Globus pallidus (tissue), 1 donor: ENCODE measurements at places on chromosomes 1 and 21.

DNA sequence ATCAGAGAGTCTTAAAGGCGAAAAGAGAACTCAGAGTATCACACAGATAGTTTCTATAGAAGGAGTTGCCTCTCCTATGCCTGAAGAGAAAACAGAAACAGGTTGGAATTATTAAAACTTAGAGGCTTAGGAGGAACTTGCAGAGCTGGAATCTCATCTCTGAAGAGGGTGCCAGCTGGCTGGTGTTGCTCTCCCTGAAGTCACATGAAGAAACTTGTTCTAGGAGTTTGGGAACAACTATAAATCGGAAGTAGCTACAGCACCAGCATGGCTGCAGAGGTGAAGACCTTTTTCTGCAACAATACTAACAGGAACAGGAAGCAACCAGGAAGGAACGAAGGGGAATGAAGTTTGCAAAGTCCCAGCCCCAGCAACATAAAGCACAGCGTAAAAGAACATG is 35.8 kb downstream of the FMO3 start:
- no peak for DNase-seq

- DNase-seq: peak; percentile 49
Measured at GRCh38 chr1:153032677-153033308, 1.8 kb downstream of the SPRR1B start.

DNA sequence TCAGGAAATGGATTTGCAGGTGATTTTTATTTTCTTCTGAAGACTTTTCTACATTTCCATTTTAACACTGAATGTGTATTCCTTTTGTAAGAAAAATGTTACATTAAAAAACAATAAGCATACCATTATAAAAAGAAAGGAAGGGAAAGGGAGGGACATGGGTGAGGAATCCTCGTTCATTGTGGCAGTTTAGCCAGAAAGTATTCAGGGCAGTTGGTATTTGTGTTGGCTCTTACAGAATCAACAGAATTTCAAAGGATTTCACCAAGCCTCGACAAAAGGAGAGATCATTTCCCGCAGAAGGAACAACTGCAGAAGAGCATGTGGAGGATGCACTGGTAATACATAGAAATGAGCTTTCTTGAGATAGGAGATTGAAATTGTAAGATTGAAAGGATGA is 35.0 kb downstream of the PLD5 start:
- no peak for DNase-seq

- DNase-seq: no peak
Measured at GRCh38 chr1:181120924-181121323, 32.4 kb downstream of the IER5 start.

DNA sequence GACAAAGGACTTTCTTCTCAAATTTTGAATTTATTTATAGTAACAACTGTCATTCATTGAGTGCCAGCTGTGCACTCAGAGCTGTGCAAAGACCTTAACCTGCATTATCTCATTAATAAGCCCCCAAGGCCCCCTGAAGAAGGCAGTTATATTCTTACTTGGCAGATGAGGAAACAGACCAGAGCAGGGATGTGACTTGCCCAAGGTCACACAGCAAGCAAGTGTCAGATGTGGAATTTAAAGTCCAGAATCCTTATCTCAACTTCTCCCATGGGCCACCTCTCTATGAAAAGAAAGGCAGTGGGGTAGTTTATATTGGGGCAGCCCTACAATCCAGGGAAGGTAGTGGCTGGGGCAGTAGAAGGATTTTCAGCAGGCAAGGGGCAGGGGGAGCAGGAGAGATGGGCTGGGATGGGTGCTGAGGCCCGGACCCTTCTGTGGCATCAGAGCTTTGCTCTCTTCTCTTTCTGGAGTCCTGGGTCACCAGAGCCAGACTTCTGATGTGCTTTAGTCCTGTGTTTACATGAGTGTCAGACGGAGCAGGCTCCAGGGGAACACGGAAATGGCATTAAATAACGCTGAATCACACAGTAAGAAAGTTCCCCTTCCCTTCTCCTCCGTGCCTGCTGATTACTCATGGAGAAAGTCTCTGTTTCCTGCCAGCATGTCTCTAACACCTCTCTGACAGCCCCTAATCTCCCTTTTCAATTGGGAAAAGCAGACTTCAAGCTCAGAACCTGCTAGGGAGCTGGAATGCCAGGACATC is 39.5 kb downstream of the EPHB2 start:
- no peak for DNase-seq

DNA sequence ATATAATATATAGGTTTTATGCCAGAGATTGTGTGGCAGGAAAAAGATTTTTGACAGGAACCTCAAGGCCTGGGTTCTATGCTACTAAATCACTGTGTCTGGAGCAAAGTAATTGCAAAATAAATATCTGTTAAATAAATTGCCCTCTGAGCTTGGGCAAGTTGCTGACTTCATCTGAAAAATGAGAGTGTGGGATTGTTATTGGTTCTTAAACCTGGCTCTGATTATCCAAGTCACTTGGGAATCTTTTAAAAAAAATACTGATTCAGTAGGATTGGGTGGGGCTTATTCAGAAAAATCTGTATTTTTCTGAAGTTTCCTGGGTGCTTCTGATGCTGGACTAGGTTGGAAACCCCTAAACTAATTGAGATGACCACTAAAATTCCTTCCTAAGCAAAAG is 174.1 kb upstream of the SGIP1 start:
- DNase-seq: no peak

DNA sequence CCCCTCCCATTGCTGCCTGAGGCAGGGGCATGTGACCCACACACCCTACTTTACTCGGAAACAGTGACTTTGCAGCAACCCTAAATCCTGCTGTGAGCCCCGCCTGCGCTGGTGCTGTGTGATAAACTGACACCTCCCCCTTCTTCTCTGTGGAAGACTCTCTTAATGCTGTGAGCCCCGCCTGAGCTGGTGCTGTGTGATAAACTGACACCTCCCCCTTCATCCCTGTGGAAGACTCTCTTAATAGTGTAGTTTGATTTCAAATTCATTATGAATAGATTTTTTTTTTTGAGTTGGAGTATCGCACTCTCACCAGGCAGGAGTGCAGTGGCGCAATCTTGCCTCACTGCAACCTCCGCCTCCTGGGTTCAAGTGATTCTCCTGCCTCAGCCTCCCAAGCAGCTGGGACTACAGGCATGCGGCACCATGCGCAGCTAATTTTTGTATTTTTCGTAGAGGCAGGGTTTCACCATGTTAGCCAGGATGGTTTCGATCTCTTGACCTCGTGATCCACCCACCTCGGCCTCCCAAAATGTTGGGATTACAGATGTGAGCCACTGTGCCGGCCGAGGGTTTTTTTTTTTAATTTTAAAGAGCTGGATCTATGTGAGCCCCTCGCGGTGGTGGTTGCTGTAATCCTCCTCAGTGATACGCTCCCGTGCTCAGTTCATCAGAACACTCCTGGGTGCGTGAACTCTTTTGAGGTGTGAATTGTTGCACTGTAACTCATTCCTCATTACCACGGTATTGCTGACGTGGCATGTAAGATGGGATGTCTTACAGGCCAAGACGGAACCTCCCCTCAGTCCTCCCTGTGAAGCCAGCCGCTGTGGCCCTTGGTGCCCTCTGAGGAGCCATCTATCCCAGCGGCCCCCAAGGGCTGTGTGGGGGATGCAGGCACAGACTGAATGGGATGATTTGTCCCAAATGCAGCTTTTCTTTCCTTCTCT is 60.3 kb downstream of the GALNT2 start:
- no peak for DNase-seq

DNA sequence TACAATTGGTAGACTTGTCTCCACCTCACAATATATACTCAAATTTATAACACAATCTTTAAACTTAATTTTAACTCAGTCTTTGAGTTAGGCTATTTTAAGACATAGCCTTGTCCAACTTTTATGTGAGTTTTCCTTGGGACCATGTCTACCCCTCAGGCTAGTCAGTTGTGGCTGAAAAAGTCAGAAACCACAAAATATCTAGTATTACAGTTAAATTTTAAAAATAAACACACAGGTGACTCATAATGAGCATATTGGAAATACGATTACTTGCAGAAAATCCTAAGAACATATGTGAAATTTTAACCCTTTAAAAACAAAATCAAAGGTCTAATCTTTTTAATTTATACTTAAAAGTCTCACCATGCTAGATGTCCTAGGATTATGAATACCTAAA is 4.8 kb upstream of the ASB17 start:
- DNase-seq: no peak

DNA sequence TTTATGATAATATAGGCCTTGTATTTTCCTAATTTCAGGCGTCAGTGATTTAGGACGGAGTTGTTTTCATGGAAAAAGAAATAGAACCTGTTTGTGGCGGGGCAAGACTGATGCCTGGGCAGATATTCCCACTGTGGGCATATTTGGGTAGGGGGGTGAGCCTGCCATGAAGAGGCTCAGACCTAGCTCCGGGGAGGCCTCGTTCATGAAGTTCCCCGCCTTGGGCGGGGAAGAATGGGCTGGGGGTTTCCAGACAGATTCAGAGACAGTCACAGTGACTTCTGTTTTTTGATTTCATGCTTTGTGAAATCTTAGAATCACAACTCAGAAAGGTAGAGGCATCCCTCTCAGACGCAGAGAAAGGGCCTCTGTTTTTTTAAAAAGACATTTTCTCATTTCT is 36.1 kb downstream of the RUNX3 start:
- DNase-seq: no peak

GRCh38 chr1:201625226-201625761 is 86.4 kb downstream of the NAV1 start:
- DNase-seq: no peak

DNA sequence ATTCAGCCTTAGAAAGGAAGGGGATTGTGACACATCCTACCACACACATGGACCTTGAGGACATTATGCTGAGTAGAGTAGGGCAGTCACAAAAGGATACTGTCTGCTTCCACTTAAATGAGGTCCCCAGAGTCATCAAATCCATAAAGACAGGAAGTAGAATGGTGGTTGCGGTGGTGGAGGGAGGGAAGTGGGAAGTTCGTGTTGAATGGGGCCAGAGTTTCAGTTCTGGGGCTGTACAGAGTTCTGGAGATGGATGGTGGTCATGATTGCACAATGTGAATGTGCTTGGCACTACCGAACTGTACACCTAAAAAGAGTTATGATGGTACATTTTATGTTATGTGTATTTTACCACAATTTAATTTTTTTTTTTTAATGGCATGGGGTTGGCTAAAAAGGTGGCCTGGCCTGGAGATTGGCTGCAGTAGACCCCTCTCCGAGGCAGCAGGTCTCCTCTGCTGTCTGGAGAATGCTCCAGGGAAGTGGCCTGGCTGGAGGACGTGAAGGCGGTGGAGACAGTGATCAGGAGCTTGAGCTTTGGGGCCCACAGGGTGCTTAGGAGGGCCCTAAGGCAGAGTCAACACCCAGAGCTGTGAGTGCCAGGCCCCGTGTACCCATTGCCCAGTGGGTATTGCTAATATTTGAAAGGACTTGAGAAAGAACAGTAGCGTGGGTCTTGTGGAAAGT is 30.4 kb downstream of the IFNGR2 start:
- DNase-seq: peak; percentile 40

GRCh38 chr1:195141294-195141693 is 1466.9 kb downstream of the KCNT2 start:
- no peak for DNase-seq

GRCh38 chr1:203930342-203930741 is 68.9 kb downstream of the SNRPE start:
- no peak for DNase-seq

DNA sequence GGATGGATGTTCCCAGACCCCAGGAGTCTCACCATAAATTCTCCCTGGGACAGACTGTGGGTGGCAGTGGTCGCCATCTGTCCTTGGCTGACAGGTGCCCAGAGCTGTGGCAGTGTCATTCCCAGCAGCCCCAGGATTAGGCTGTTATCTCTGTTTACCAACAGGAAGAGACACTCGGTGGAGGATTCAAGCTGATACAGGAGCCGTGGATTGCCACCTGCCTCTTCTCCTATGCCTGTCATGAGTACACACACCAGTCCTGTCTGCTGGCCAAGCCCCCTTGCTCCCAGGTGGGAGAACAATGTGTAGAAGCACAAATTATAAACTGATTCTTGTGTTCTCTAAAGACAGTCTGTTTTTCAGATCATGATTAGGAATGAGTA is 152.6 kb downstream of the ETS2 start:
- DNase-seq: no peak

DNA sequence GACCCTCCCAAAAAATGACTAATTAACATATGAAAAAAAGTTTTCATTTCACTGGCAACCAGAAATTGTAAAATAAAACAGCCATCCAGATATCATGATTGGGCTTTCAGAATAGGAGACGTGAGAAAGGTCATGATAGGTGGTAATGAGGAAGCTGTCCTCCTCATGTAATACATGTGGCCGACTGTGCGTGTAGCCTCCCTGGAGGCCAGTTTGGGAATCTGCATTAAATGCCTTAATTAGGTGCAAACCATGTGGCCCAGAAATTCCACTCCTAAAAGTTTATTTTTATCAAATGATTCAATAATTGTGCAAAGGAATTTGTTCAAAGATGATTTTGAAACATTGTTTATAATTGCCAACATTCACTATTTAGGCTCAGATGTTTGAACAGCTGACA is 127.6 kb upstream of the C1orf105 start:
- no peak for DNase-seq

DNA sequence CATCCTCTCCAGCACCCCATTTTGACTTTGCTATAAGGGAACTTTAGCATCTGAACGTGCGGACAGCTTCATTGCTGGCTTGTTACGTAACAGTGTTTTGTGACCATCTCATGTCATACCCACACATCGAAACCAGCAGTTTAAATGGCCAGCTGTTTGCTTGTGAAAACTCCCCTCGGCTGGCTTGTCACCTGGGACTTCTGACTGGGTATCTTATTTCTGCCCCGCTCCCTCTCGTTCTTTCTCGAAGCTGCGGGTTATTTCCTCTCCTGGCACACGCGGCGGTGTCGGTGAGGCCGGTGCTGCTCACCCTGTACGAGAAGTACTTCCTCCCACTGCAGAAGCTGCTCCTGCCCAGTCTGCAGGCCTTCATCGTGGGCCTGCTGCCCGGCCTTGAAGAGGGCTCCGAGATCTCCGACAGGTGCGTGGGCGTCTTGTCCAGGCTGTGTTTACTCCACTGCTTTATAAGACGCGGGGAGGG is 43.5 kb downstream of the DOP1B start:
- no peak for DNase-seq

- no peak for DNase-seq
Measured at GRCh38 chr1:185843986-185844385, 109.8 kb downstream of the HMCN1 start.

DNA sequence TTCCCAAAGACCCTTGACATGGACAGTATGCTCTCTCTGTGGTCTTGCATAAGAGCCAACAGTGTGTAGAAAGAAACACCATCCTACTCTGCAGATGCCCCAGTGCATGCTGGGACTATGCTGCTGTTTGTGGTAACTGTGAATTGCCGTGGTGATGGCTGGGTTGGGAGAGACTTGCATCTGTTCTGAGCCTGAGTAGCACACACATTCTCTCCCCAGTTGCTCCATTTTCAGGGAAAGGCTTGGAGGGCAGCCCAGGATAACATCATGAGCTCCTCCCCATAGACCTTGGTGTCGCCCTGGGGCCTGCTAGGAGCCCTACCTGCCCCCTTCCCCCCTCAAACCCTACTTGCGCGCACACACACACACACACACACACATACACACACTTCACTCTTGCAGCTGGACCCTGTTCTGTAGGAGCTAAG is 120.9 kb upstream of the IPO9 start:
- no peak for DNase-seq

- DNase-seq: no peak
Measured at GRCh38 chr1:152000964-152001630, 7.4 kb upstream of the S100A10 start.
